ENCODE measurements at places on chromosomes 6 and 20.

- no peak for DNase-seq
Measured at GRCh38 chr6:55568808-55569439, 10.1 kb downstream of the HMGCLL1 start.

- DNase-seq: no peak
Measured at GRCh38 chr6:79246891-79247290, 12.4 kb upstream of the HMGN3 start.

- DNase-seq: no peak
Measured at GRCh38 chr6:146481527-146481926, 62.1 kb upstream of the RAB32 start.

DNA sequence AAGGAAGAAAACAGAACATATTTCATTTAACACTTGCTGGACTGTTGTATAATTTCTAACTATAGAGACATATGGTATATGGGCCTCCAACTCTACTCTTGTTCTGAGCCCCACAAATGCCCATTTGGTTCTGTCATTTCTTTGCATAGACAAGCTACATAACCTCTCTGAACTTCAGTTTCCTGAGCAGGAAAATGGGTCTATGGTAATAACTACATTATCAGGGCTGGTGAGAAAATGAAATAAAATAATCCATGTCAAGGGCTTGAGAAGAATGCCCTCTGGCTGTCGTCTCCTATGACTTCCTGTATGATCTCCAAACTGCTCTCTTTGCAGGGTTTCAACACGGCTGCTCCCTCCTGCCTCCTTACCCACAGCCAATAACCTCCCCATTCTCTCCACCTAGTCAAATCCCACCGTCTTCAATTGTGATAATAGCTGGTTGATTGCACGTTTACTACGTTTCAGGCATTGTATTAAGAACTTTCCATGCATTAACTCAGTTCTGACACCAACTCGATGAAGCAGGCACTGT lies 12.0 kb downstream of the ZCCHC3 start:
- DNase-seq: no peak

DNA sequence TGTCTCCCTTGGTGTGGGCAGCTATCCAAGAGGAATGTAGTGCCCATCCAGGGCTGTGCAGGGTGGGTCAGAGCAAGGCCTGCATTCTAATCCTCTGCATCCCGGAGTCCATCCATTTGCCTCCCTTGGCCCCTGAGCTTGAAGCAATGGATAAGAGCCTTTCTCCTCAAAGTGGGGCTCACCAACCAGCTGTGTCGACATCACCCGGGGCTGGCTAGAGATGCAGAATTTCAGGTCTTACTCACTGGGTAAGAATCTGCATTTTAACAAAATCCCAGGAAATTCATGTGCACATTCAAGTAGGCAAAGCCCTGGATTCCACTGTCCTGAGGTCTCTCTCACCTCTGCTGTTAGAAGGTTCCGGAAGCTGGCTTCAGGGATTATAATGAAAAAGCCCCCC lies 95.3 kb downstream of the MDGA1 start:
- no peak for DNase-seq
